ENCODE measurements at places on chromosomes 4 and X.

GRCh38 chr4:156293657-156294297 lies 340.1 kb upstream of the CTSO start:
- DNase-seq = no peak

DNA sequence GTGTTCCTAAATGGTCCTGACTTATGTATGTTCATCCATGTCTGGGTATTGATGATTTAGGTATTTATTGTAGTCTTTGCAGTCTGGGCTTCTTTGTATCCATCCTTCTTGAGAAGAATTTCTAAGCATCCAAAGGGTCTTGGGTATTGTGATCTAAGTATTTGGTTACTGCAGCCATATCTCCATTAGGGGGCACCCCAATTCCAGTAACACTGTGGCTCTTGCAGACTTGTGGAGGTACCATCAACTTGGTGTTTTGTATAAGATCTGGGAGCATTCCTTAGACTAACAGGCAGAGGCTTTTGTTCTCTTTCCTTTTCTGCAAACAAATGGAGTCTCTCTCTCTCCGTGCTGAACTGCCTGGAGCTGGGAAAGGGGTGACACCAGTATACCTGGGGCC lies 113.7 kb upstream of the NEXMIF start:
- peak; percentile 13 for DNase-seq

DNA sequence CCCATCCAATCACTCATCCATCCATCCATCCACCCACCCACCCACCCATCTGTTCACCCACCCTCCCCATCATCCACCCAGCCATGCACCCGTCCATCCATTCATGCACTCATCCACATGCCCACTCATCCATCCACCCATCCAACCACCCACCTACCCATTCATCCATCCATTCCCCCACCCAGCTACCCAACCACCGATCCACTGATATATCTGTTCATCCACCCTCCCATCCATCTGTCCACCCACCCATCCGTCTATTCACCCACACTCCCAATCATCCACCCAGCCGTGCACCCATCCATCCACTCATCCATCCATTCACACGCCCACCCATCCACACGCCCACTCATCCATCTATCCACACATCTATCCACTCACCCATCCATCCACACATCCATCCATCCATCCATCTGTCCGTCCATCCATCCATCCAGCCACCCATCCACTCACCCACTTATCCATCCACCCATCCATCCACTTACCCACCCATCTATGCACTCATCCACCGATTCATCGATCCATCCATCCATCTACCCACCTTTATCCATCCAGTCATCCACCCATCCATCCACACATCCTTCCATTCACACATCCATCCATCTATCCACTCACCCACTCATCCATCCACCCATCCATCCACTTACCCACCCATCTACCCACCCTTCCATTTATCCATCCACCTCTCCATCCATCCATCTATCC lies 28.4 kb downstream of the ASMTL start:
- DNase-seq = no peak

GRCh38 chrX:28586981-28587551 lies at the start of gene IL1RAPL1:
TSS of gene IL1RAPL1 (plus strand) at chrX:28587446.
- no peak for DNase-seq

DNA sequence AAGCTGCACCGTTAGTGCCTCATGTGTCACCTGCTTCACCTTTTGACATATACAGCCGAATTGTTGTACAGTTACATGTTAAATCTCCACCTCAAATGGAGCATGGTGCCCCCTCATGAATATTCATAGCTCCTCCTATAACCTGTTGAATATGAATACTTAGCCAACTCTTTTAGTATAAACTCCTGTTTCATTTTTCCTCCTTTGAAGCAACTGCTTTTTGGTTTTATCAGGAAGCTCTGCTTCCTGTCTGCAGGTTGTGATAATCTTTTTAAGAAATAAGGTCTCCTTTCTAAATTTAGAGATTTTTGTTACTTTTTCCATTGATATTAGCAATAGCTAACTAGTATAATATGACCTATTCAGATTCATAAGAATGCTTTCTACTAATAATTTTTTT lies 1429.2 kb upstream of the AGA start:
- no peak for DNase-seq

GRCh38 chr4:161342881-161343568 lies 820.8 kb downstream of the FSTL5 start:
- no peak for DNase-seq

Data from stimulated activated CD4-positive, alpha-beta T cell treated with anti-CD3 and anti-CD28 coated beads, Interleukin-12 subunit alpha, Interleukin-12 subunit beta, amount 100 ng/mL, for 48 hours (primary cell).